Caco-2 (cell line): ENCODE measurements at places on chromosomes 6 and 20.

DNA sequence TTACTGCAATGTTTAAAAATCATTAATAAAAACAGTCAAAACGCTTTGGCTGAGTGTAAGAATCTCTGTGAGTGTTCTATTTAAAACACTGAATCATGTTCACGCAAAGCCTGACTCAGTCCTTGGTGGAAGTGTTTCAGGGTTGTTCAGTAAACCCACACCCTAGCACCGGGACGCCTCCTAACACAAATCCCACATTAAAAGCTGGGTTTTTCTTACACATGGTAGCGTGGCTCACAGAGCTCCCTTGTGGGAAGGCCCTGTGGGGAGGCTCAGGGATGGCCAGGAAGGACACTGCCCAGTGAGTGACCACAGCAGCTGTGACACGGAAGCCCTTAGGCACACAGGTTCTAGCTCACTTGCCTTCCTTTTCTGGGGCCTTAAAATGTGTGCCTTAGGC is 80.2 kb downstream of the GMPR start:
- no peak for DNase-seq

DNA sequence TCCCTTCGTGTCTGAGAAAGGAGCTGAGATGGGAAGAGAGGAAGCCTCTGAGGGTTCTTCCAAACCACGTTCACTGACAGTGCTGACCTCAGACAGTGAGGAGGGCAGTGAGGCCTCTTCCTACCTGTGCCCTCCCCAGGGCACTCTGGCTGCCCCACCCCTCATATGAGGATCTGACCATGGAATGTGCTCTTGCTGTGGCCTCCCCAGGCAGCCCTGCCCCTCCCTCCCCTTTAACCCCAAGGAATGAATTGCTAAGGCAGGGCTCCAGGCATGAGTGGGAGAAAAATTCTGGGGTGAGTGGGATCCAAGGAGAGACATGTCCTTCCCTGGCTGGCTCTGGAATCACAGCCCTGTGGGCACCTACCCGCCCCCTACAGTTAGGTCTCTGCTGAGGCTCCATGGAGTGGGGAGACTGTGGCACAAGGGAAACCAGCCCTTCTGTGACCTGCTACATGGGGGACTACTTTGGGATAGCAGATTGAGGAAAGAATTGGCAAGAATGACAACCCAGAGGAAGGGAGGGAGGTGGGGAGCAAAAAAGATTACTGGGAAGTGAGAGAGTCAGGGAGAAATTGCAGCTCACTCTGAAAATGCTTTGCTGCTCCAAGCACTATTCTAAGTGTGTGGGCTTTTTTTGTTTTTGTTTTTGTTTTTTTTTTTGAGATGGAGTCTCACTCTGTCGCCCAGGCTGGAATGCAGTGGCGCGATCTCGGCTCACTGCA is 29.4 kb downstream of the TNXB start:
- DNase-seq, result no peak

DNA sequence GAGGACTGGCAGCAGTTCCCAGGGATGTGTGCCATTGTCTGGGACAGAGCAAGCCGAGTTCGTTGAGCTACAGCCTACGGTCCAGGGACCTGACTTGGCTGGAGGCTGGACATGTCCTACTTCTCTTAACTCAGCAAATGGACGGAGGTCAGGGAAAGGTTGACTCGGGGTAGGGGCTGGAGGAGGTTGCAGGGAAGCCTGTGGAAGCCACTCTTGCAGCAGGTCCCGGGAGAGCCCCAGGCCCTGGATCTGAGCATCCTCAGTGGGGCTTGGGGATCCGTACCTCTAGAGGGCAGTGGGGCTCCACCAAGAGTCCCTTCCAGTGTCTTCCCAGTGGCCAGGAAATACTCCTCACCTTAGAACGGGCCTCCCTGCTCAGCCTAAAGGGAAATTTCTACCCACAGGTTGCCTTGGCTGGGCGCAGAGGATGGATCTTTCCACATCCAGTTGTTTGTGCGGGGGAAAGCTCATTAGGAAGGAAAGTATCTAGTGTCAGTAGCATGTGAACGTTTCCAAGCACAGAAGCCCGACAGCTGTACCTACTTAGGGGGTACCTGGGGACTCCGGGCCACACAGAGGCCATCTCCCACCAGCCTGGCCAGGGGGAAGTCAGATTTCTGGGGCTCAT is 170.2 kb downstream of the NFATC2 start:
- peak; percentile 92 for DNase-seq

DNA sequence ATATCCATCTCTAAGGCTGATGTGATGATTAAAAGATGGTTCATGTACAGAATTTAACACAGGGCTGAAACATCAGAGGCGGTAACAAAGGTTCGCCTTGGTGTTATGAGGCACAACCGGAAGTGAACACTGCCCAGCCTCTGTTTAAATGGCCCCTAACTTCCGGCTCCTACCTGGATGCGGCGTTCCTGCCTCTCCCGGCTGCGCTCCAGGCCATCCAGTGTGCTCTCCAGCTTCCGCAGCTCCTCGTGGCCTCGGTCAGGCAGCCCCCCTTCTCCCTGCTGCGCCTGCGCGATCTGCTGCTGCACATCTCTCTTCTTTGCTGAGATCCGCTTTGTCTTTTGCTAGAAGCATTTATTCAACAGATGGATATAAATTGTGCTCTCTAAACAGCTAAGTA is 195.3 kb downstream of the SYNE1 start:
- DNase-seq, result no peak
